ENCODE measurements at places on chromosomes 3 and 15.
A peak's percentile ranks its signal among the peaks of the same experiment; 100 is the strongest.

- no peak for DNase-seq
Observed at GRCh38 chr3:167837466-167837865, 101.9 kb downstream of the SERPINI1 start.

DNA sequence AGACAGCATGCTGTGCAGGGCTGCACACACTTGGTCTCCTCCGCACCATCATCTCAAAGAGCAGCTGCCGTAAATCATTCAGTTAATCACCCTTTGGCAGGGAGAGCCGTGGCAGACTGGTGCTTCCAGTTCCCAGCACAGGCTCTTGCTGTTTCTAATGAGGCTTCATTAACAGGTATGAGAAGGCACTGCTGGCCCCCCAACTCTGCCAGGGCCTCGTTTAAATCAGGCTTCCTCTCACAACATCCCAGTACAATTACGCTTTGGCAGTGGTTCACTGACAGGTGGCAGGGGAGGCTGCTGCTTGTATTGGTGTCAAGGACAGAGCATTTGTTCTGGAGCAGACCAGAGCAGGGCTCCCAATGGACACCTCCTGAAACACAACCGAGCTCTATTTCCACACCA lies 77.1 kb downstream of the BFSP2 start:
- no peak for DNase-seq

DNA sequence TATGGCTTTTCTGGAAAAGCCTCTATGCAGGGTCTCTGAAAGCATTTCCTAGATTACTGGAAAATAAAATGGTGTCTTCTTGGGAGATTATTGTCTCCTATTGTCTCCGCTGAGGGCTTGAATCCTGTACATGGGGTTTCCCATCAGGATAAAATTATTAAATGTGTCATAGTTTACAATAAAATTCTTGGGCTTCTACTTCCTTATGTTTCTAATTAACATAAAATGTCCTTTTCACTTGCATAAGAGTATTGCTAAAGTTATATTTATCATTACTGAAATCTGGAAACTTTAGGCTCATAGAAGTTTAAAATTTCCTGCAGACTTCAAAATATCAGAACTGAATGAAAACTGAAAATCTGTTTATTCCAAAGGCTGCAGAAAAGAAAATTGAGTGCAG lies 595.5 kb upstream of the AGTR1 start:
- DNase-seq, result no peak

- no peak for DNase-seq
Observed at GRCh38 chr3:188198001-188198400, 44.0 kb downstream of the LPP start.

GRCh38 chr15:89087830-89088604 lies at the start of gene ABHD2:
TSS of gene ABHD2 (plus strand) at chr15:89088456. CDS start at chr15:89116328, 27,872 bp downstream.
- peak; percentile 100 for DNase-seq

DNA sequence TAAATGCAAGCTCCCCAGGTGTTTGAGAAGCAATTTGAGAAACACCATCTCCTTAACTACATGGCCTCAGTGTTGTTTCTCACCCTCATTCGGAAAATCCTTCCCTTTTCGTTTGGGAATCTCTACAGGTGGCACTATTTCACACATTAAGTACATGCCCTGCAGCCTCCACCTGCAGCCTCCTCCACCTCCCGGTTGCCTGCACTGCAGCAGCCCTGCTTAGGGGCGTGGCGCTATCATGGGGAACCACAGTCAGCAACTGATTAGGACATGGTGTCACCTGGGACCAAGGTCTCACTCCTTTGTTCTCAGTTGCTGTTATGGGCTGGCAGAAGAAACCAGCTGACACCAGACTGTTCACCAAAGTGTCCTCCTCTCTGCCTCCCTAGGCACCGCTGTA lies 11.7 kb upstream of the ZNF774 start:
- no peak for DNase-seq

GRCh38 chr3:16475766-16476165 lies 37.7 kb downstream of the RFTN1 start:
- no peak for DNase-seq

DNA sequence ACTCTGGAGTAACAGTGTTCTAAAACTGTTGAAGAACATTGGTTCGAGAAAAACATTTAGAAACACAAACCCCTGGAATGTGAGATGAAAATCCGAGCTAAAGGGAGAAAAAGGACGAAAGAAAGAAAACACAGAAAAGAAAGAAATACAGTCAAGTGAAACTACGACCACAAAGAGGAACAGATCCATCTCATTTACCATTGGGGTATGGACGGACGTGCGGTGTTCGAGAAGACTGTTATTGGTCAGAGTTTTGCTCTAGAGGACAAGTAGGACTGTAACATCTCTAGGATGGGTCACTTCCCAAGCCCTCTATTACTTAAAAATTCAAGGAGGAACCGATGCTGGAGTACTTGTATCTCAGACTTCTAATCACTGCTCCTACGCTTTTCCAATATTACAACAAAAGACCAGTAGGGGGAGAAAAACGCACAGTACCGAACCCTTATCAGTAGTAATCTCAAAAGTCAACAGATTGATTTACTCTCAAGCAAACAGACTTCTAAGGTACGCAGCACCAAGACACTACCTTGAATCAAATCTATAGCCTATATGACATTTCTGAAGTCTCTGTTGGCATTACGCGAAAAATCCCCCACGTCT lies 1.1 kb upstream of the PIK3CA start:
- DNase-seq, result peak; percentile 60

GRCh38 chr15:59557581-59557980 lies 54.0 kb upstream of the GCNT3 start:
- no peak for DNase-seq

DNA sequence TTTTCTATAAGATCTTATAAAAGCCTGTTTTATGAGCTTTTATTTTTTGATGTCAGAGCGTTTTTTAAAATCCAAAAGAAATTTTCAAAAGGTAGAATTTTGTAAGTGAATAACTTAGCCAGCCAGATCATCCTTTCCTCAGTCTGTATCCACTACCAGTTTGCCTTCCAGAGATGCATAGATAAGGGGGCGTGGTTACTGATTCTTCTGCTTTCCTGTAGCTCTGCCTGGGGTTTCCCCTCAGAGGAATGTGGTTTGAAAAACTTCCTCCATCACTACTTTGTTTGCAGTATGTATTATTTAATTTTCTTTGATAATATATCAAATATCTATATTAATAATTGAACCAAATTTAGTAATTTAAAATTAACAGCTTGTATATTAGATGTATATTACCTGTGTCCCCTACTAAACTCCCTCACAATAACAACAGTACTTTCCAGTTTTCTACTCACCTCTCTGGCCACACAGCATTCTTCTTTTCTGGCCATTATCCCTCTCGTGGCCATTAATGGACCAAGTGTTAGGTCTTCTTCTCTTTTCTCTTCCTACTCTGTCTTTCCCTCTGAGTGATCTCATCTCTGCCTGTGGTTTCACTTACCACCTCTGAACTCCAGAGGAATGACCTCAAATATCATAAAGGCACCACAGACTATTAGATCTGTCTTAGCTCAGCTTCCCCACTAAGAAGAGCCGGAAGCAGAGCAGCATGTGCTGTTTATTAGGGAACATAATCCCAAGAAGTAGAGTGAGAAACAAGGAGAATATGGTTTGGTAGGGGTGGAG lies 239.7 kb downstream of the UBE2E2 start:
- DNase-seq, result no peak

DNA sequence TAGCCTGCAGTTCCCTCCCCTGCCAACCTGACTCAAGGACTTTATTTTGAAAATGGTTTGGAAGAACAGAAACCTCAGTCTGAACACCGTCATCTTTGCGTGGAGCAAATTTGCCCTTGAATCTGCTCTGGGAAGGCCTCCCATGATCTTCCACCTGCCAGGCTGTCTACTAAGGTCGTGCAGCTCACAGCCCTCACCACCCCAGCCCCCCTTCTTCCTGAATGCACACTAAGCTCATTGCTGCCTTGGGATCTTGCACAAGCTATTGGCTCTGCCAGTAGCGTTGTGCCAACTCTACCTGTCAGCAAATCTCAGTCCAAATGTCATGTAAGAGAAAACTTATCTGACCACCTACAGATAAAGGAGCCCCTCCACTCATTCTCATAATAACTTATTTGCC lies 141.5 kb downstream of the USP13 start:
- DNase-seq, result no peak

DNA sequence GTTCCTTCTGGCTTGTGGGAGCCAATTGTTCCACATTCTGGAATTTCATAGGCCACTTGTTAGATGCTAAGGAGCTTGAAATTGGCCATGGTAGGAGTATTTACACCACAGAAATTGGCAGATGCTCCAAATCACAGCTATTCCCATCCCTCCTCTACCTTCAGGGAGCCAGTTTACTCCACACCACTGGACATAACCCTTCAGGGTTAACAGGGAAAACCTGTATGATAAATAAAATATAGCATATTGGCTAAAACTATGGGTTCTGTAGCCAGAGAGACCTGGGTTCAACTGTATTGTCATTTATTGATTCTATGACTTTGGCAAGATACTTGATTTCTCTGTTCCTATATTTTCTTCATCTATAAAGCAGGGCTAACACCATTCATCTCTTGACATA lies 384.2 kb upstream of the PROK2 start:
- DNase-seq, result no peak

- no peak for DNase-seq
Observed at GRCh38 chr3:10470120-10471053, 35.0 kb downstream of the ATP2B2 start.

GRCh38 chr3:102159810-102160451 lies 274.9 kb upstream of the ZPLD1 start:
- DNase-seq, result no peak

- peak; percentile 44 for DNase-seq
Observed at GRCh38 chr3:131794766-131795388, 239.9 kb downstream of the CPNE4 start.

DNA sequence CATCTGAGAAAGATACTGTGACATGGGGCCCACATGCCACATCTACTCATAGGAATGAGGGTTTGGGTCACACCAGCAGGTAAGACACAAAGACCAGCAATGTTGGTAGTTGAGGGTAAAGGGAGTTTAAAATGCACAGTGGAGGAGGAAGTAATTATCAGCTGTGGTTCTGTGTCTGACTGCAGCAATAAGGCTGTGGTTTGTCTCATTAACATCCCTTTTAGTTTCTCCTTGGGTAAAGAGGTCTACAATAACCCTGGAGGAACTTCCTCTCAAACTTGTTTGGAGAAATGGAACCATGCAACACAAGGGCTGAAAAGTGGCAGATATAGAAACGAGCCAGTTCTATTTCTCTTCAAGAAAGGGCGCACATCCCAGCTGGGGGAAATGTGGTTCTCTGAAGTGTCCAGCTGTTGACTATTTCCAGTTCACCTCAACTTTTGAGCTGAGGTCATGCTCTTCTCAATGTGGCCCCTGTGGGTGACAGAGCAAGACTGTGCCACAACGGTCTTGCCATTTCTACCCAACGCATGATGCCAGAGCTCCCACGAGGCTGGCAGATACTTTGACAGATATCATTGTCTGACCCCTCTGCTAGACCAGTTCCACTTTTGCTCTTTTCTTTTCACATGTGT lies 234.3 kb downstream of the SQOR start:
- no peak for DNase-seq

DNA sequence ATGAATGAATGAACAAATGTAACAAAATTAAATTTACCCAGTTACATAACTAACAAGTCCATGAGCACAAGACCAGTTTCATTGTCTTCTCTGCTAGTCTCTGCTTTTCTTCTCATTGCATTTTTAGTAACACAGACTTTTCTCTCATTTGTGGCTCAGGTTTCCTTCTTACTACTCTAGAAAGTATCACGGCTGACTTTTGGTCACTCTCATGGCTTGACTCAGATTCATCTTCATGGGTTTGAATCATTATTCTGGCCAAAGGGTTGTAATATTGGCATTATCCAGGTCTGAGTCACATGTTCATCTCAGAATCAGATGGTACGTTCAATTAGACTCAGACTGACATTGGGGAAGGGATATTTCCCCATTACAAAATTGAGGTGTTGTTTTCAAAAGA lies 121.5 kb upstream of the SATB1 start:
- no peak for DNase-seq

- no peak for DNase-seq
Observed at GRCh38 chr15:50166216-50166615, 15.8 kb upstream of the SLC27A2 start.

- DNase-seq, result peak; percentile 48
Observed at GRCh38 chr15:38707802-38708671, 143.4 kb upstream of the RASGRP1 start.

DNA sequence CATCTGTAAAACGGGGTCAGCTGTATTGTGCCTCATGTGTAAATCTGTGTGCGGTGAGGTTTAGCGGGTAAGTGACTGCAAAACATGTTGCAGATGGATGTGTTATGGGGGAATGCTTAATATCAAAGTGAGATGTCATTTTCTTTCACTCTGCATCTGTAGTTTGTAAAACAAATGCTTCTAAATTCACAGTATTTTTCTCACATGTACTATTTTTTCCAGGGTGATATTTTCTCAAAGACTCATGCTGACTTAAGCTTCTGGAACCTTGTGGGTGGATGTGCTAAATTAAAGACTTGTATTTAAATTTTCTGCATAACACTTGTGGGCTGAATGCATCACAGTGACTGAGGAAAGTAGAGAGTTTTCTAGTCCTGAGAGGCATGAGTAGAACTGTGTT lies 115.2 kb upstream of the TP63 start:
- DNase-seq, result no peak

- DNase-seq, result no peak
Observed at GRCh38 chr3:126935756-126936509, 47.0 kb upstream of the PLXNA1 start.

GRCh38 chr3:16474920-16475319 lies 38.6 kb downstream of the RFTN1 start:
- no peak for DNase-seq

DNA sequence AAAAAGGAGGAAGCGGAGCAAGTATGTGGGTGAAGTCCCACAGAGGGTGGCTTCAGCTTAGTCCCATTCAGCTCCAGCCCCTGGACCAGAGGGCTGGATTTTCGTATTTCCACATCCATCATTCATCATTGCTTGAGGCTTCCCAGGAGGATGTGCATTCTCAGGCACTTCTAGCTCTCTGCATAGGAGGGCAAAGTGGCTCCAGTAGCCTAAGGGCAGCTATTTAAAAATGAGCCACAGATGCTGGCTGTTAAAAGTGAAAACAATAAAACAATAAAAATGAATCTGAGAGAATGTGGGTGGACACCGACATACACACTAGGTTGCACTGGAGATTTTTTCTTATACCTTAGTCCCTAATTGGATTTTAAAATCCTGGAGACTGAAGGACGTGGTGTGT lies 629.2 kb upstream of the ZNF385D start:
- no peak for DNase-seq

- DNase-seq, result no peak
Observed at GRCh38 chr3:42651248-42652091, 2.0 kb upstream of the ZBTB47 start.

DNA sequence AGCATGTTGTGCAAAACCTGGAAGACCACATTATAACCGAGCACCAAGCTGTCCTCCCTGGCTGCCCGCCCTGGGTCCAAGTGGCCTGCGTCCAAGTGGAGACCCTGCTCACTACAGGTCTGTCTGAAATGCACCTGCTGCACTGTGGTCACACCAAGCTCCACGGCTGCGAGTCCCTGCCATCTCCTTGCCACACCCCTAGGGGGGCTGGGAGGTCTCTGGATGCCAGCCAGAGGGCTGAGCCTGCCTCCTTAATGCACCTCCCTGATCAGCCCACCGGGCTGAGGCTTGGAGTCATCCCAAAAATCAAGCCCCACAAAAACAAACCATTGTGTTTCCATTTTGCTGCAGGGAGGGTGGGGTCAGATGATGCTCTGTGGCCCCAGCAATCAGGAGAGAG lies 187.1 kb downstream of the MEGF11 start:
- DNase-seq, result no peak

GRCh38 chr3:22861426-22861825 lies 341.7 kb upstream of the UBE2E2 start:
- DNase-seq, result no peak
